Hypothalamus (tissue), 51 donors: ENCODE measurements at places on chromosomes 1 and 21.

GRCh38 chr21:46145840-46146691, 9.3 kb downstream of the FTCD start:
- no peak for DNase-seq

- no peak for DNase-seq
Measured at GRCh38 chr1:28986306-28986910, 72.0 kb downstream of the EPB41 start.

GRCh38 chr1:64508629-64509028, 38.7 kb downstream of the CACHD1 start:
- no peak for DNase-seq

DNA sequence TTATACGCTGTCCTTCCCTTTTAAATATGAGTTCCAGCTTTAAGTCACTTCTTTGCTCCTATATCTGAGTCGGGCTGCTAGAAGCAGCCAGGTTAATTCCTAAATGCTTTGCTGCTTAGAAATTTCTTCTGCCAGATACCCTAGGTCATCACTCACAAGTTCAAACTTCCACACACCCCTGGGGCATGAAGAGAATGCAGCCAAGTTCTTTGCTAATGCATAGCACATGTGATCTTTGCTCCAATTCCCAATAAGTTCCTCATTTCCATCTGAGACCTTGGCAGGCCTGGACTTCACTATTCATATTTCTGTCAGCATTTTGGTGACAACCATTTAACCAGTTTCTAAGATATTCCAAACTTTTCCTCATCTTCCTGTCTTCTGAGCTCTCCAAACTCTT, 14.5 kb upstream of the APP start:
- DNase-seq = no peak

- no peak for DNase-seq
Measured at GRCh38 chr1:212379366-212379765, 35.3 kb downstream of the PACC1 start.

DNA sequence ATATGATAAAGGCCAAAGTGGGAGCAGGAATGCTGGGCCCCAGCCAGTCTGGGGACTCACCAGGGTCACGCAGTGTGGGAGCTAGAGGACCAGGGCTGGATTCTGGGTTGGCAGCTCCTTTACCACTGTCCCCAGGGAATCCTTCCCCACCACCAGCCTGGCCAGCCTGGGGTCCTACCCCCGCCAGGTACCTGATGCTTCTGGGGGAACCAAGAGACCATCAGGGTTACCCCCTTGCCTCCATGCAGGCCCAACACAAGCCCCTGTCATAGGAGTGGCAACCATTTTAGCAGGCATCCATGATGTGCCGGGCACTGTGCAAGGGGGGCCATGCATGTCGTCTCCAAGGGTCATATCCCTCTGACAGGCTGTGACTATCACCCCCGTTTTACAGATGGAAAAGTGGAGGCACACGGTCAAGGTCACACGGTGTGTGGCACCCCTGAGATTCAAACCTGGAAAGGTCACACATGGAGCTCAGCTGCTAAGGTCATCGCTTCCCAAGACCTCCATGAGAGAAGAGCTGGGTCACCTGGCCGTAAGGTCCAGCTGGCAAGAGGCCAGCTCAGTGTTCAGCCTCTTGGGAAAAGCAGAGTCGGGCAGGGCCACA, 16.4 kb downstream of the RUNX3 start:
- DNase-seq = no peak

DNA sequence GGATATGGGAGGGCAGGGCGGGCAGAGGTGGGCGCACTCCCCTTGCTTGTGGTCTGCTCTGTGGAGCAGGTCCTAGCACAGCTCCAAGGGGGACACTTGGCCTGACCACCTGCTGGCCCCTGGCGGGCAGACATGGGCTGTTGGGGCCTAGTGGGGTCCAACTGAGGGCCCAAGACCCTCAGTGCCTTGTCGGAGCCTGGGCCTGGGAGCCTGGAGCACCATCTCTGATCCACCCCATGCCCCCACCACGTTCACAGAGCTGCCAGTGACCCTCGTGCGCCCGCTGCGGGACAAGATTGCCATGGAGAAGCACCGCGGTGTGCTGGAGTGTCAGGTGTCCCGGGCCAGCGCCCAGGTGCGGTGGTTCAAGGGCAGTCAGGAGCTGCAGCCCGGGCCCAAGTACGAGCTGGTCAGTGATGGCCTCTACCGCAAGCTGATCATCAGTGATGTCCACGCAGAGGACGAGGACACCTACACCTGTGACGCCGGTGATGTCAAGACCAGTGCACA, 70.6 kb downstream of the OBSCN start:
- no peak for DNase-seq

- DNase-seq = no peak
Measured at GRCh38 chr1:100482167-100482566, 55.8 kb upstream of the GPR88 start.

DNA sequence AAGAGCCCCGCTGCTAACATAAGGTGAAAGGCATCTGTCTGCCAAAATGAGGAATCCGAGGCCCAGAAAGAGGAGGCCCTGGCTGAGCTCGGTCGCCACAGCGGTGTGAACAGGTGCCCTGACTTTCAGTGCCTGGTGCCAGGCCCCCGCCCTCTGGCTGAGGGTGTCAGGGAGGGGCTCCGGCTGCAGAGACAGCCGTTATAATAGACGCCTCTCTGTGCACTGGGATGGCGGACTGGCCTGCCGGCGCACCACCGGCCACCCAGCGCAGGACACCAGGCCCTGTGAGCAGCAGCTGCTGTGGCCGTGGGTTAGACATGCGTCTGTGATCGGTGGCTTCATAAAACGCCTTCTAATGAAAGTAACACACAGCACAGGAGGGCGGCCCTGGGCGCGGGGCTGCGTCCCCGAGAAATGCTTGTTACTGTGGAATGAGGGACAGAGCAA, 51.4 kb upstream of the ACTRT2 start:
- DNase-seq = no peak

DNA sequence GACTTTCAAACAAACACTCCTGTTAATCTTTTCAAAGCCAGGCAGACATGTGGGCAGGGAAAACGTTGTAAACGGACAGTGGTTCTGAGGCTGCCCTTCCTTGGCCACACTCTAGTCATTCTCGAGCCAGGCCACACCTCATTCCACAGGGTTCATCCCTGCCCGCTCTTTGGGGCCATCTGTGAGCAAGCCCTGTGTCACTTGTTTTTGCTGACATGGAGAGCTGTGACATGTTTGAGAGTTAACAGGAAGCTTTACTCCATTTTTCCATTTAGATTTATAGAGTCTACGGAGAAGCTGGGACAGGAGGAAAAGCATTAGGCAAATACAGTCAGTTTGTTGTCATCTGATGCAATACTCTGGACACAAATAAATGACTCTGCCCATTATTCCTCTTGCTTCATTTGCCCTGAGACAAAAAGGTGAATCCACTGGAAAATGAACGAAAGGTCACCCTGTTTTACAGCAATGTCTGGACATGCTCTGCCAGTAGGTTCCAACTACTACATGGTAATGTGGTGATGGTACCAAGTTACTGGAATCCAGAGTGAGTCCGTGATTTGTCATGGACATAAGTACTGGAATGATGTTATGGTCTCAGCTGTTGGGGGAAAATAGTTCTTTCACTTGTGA, 126.9 kb downstream of the CLIC6 start:
- no peak for DNase-seq

DNA sequence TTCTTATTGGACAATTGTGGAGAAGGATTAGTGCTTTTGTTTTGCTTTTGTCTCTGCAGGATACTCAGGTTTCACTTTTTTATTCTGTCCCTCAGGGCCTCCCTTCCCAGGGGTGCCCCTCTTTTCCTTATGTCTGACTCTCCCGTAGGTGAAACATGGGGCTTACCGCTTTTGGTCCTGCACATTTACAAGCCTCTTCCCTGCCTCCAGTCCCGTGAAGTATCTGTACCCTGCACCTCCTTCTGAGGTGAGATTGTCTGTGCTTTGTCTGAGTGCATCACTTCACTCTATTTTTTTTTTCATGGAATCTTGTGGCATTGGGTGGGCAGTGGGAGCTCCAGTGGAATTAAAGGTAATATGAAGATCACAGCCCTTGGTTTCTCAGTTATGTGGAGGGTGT, 758.1 kb upstream of the TPTE start:
- no peak for DNase-seq

GRCh38 chr1:10789803-10790702, 6.4 kb downstream of the CASZ1 start:
- no peak for DNase-seq

DNA sequence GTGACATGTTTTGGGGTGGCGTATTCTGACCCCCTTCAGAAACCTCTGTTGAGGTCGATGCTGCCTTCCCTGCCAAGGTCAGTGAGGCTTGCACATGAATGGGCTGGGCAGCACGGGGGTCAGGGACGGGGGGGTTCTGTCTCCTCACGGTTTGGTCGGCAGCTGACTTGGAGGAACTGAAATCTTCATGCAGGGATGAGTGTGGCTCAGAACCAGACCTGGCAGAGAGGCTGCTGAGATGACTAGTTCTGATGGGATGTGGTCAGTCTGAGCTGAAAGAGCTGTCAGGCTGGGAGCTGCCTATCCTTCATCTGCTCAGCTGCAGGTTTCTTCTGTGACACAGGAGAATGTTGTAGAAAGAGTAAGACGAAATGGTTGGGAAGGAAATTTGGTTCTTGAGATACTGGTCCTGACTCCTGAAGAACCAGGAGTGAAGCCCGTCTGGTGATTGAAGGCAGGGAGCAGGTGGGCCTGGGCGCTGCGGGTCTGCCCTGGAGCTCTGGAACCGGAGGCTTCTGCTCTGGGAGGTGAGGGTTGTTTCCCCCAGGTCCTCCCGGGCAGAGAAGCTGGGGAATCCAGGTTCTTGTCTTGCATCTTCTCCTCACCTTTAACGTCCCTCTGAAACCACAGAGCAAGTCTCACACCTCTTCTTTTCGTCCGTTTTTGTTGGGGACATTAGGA, 3.3 kb downstream of the SLX9 start:
- no peak for DNase-seq

GRCh38 chr1:192539297-192540092, 36.1 kb upstream of the RGS1 start:
- DNase-seq = no peak

DNA sequence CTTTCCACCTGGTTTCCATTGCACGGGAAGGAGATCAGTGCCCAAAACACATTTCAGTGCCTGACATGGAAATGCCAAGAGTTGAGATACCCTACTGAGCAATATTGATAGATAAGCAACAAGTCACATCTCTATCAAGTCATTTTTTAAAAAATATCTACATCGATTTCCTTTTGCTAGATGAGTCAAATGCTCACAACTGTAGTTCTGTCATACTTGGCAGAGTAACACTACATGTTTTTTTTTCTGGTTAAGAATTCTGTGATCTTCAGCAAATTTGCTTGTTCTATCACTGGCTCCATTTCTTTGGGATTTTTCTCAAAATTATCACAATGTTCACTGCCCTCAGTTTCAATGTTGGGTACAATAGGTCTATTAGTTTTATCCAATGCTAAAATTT, 145.4 kb downstream of the ZC3H11B start:
- no peak for DNase-seq

- DNase-seq = no peak
Measured at GRCh38 chr1:45002650-45003645, 8.2 kb downstream of the HECTD3 start.

GRCh38 chr1:172545396-172546004, 12.6 kb downstream of the SUCO start:
- no peak for DNase-seq

- DNase-seq = no peak
Measured at GRCh38 chr21:46008893-46009621, 27.5 kb downstream of the COL6A1 start.

DNA sequence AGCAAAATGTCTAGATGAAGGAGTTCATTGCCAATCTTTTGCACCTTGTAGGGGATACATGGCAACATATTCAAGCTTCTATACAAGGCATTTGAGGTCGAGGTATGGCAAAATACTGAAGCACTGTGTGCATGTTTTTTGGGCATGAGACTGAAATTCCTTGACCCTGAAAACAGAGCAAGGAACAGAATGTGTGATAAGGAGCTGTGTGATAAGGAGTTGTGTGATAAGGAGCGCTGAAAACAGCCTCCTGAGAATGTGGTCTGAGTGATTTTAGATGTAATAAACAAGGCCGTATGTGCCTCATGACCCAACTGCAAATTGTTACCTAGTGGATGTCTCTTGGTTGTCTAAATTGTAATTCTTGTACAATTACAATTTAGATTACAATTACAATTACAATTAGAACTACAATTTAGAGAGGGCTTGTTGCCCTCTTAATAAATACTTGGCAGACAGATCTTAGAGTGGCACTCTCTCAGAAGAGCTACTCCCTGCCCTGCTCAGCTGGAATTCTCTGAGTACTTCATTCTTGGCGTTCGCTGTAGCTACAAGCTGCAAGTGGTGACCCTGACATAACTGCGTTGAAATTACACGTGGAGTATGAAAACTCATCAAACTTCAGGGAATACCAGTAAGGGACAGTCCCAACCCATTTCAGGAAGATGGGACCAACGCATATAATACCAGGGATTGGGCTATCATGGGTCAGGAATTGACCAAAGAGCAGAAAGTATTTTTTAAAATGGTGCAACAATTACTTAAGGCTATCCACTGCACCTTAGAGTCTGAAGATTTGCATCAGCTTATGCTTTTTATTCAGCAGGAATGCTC, 20.0 kb upstream of the ITLN1 start:
- DNase-seq = no peak

DNA sequence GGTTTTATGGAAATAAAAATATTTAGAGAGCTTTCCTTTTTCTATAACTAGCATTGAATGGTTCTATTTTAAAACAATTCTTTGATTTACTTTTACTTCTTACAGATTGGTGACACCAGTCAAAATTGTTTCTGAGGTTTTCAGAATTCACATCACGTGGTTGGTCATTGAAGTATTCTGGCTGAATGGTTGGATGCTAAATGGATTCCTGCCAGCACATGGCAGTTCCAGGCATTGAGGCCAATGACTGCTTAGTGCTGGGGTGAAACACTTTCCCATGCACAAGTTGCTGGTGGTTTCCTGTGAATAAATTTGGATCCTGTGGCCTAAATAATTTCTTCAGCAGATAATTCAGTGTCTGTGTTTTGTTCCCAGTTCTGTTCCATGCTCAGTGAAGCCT, 20.6 kb downstream of the NCAM2 start:
- DNase-seq = no peak

DNA sequence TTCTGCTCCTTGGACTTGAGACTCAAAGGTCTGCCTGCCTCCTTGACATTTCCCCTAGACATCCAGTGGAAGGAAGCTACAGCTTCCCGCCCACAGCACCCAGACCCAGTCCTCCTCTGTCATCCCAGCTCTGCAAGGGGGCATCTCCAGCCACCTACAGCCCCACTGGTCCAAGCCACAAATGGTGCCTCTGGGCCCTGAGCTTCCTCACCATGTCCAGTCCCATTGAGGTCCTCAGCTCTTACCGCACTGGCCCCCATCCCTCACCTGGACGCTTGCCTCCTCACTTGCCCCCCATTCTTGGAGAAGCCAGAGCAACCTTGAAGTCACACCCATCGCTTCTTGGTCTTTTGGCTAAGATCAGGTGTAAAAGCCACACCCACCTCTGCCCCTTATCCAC, 13.2 kb downstream of the PODN start:
- DNase-seq = no peak

GRCh38 chr1:11473491-11474034, 5.4 kb upstream of the DISP3 start:
- DNase-seq = no peak
